ENCODE measurements at places on chromosomes 6 and 20.

GRCh38 chr20:47117773-47118172, 223.1 kb downstream of the EYA2 start:
- no peak for DNase-seq

DNA sequence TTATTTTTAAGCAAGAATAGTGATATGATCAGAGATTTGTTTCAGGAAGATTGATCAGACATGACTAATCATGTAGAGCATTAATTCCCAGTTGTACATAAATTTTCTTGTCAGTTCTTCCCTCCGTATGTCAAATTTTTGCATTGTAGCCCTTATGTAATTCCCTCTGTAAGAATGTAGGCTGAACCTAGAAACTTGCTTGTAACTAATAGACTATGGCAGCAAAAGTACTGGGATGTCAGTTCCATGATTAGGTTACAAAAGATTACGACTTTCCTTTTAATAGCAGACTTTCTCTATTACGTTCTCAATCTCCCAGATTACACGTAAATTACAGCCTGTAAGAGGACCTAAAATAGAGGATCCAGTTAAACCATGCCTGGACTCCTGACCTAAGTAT, 79.4 kb upstream of the EPHA7 start:
- DNase-seq = no peak

GRCh38 chr20:15005300-15005986, 668.0 kb upstream of the FLRT3 start:
- DNase-seq = no peak

DNA sequence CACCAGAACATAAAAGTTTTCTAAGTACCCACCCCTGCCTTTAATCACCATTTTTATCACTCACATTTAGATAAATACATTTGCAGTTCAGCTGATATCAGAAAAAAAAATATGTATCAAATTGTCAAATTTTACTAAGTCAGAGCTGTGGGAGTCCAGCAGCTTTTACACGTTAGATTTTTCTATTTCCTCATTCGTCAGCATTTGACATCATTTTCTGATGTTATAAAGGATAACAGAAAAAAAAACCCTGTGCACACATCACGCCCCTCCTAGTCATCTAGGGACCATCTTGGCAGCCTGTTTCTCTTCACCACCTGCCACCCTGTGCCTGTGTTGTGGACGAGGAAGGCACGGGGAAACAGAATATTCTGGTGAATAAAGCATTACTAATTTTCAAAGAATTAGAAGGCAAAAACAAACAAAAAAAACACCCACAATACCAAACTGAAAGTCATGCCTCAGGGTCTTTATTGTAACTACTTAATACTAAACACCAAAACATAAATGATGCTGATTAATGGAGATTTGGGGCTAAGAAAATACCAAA, 12.4 kb downstream of the B4GALT5 start:
- no peak for DNase-seq

DNA sequence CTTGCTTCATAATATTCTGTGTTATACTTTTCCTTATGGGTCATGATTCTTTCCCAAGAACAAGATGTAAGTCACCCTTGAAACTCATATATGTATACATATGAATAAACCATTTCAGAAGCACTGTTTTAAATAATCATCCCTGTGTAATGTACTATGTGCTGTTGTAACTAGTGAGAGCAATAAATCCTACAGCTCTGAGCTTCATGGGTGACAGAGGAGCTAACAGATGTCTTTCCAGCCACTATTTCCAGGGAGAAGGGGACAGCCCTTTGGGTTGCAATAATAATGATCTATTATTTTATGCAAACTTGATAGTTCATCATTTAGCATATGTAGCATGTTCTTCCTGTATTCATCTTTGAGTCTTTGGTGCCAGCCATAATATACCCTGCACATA, 342.8 kb downstream of the KIF16B start:
- DNase-seq = no peak

DNA sequence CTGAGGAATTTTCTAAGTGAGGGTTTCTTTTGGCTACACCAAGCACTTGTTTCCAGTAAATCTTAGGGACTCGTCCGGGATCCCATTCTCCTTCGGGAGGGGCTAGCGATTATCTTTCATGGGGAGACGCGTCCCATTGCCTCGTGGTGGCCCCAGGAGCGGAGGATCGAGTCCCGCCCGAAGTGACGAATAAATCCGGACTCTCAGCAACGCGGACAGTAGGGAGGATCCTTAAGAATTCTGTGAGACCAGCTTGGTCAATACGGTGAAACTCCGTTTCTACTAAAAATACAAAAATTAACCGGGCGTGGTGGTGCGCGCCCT, 69.1 kb upstream of the PRSS16 start:
- peak; percentile 53 for DNase-seq

DNA sequence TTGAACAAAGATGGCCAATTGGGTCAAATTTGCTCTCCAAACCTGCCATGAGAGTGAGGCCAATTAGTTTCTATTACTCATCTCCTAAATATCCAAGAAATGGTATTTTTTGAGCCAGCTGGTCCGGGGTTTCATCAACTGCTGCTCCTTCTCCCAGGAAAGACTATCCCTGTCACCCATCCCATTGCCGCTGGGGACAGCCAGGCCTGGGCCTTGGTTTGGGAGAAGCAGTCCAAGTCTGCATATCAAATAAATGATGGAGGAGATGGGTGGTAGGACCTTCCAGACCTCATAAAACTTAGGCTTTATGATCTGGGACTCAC, 46.7 kb upstream of the TTPAL start:
- no peak for DNase-seq

DNA sequence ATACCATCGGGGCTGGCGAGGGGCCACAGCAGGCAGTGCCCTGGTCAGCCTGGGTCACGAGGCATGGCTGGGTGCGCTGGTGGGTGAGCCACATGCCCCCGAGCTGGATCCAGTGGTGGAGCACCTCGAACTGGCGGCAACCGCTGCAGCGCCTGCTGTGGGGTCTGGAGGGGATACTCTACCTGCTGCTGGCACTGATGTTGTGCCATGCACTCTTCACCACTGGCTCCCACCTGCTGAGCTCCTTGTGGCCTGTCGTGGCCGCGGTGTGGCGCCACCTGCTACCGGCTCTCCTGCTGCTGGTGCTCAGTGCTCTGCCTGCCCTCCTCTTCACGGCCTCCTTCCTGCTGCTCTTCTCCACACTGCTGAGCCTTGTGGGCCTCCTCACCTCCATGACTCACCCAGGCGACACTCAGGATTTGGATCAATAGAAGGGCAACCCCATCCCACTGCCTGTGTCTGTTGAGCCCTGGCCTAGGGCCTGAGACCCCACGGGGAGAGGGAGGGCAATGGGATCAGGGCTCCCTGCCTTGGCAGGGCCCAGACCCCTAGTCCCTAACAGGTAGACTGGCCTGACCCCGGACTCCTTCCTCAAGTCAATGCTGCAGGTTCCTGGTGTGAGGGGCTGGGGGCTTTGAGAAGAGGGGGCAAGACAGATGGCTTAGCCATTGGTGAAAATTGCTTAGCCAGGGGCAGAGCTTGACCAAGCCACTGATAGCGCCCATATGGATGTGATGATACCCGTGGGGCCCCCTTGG, 598 bp downstream of the TMEM239 start:
- DNase-seq = no peak

- DNase-seq = no peak
These were observed 13.0 kb downstream of the POU3F2 start for GRCh38 chr6:98847416-98847778.

Measured in GM03348 (cell line).